HuH-7.5 (cell line): ENCODE measurements at places on chromosomes 4 and X.

- DNase-seq = no peak
Measured at GRCh38 chr4:18975916-18976808, 954.6 kb upstream of the LCORL start.

GRCh38 chr4:17866810-17867209 is 56.0 kb downstream of the NCAPG start:
- no peak for DNase-seq

DNA sequence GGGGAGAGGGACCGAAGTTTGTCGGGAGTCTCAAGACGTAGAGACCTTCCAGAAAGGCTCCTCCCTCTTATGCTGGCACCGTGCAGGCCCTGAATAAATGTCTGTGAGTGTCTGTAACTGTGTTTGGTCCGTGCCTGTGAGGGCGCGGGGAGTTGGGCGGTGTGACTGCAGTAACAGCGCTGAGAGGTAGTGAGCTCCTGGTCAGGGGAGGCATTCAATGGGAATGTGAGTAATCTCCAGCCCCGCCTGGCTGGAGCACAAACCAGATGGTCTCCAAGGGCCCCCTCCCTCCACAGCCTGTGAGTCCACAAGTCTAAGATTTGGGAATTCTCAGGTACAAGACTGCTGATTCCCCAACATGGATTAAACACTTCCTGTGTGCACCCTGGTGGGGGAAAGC is 100.0 kb downstream of the HMX1 start:
- no peak for DNase-seq

DNA sequence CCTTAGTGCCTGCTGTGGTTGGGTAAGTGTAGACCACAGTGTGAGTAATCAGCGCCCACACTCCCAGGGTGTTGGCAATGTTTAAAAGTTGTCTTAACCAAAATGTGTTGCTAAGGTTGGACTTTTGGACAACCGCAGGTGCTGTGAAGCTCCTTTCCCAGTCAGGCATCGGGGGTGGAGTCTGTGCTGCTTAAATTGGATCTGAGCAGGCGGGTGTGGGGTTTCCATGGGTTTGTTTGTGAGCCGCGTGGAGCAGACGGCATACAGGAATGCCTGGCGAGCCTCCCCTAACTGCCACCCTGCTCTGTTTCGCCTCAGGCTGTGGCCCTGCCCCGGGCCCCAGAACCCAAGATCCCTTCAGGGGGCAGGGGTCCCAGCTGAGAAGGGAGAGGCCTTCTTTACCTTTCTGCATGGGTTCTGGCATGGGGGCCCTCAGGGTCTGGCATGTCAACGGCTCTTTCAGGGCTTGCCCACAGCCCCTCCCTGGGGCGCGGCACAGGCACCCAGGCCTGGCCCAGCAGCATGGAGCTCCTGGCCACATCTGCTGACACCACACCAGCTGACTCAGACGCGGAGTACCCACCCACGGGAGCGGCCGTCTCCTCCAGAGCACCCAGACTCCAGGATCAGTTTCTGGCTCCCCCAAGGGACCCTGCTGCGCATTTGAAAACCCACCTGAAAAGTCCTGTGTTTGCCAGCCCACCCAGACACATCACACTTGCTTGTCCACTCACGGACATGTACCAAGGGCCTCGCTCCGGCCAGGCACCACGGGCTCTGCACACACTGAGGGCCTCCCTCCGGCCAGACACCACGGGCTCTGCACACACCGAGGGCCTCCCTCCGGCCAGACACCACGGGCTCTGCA is 5.1 kb upstream of the SPON2 start:
- DNase-seq = no peak

GRCh38 chr4:120733968-120734367 is 188.6 kb downstream of the PRDM5 start:
- no peak for DNase-seq

- DNase-seq = no peak
Measured at GRCh38 chr4:1797861-1798579, 4.9 kb downstream of the FGFR3 start.

DNA sequence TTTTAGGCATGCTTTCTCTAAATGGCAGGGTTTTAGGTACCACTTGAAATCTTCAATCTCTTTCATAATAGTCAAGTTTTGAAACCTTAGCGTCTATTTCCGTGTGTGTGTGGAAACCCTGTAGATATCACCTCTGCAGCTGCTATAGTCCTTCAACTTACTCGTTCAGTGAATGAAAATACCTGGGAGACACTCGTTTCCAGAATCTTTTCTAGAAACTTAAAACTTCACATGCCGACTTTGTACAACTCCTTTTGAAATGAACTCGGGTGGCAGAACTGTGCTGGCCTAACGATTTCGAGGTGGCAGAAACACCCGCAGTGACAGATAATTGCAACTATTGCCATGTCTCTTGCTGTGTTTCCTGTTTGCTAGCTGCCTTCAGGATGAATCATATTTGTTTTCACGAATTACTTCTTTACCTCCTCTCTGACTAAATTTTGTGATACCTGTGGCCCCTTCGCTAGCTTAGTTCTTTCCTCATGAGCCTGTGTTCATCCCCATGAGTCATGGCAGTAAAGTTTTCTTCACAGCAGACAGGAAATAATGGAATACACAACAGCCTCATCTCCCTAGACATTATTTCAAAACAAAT is 104.7 kb upstream of the SMIM10 start:
- no peak for DNase-seq

GRCh38 chr4:135533053-135533452 is 1331.5 kb upstream of the PABPC4L start:
- DNase-seq = no peak

DNA sequence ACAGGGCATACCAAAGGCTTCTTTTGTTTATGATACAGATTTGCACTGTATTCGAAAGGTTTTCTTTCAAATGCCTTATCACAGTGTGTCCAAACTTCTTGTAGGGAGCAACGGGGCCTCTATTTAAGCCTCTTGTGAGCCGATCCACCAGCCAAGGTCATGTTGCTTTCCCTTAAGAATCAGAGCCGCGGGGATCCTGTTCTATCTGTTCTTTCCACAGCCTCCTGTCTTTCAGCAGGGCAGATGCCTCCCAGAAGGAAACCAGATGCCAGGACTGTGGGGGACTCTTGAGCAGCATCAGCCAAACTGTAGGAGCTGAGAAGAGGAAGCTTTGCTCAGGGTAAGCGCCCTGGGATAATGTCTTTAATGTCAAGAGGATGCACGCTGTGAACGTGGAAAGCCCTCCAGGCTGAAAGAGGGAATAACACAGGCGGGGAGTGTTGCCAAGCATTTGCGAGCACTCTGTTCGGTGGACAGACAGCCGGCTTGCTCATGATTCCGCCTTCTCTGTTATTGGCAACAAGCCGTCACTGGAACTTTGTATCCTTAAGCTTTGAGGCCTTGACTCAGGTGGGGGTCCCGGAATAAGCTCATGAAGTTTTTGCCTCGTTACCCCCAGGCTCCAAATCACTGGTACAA is 279.8 kb upstream of the FRG1 start:
- DNase-seq = no peak

DNA sequence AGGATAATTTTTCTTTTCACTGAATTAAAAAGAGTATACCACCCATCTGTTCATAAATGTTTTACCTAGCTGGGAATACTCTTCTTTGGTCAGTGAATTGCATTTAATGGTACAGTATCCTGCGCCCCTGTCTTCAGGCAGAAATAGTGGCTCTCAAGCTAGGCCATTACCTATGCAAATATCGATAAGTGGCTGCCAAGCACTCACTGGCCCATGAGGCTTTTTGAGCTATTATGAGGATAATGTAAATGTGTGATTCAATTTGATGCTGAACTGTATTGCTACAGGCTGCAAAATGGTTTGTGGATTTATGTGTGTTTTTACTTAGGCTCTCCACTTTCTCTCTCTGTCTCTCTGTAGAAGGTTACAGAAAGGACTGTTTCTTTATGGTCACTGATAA is 30.1 kb upstream of the MTMR1 start:
- no peak for DNase-seq

DNA sequence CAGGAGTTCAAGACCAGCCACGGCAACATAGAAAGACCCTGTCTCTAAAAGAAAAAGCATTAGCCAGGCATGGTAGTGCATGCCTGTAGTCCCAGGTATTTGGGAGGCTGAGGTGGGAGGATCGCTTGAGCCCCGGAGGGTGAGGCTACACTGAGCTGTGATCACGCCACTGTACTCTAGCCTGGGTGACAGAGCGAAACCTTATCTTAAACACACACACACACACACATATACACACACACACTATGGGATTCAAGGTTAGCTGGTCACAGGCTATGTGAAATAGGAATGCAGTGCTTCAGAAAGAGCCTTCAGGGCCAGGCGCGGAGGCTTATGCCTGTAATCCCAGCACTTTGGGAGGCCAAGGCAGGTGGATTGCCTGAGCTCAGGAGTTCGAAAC is 23.5 kb downstream of the NLGN3 start:
- no peak for DNase-seq

- no peak for DNase-seq
Measured at GRCh38 chr4:14028862-14029261, 401.3 kb upstream of the BOD1L1 start.

DNA sequence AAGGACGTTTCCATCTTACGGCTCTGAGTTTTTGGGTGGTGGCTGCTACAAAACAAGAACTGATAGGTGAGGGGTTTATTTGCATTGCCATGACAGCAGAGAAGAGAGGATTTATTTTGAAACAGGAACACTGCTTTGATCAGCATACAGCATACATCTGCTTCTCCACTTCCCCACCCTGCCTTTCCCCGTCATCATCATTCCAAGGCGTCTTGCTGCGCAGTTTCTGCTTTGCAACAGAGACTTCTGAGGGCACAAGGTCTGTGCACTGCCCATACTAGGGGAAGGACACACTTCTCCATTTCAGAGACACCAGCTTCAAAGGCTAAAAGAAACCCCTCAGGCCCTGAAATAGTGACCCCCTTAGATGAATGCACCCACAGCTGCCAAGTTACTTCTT is 19.1 kb downstream of the STARD8 start:
- DNase-seq = no peak

DNA sequence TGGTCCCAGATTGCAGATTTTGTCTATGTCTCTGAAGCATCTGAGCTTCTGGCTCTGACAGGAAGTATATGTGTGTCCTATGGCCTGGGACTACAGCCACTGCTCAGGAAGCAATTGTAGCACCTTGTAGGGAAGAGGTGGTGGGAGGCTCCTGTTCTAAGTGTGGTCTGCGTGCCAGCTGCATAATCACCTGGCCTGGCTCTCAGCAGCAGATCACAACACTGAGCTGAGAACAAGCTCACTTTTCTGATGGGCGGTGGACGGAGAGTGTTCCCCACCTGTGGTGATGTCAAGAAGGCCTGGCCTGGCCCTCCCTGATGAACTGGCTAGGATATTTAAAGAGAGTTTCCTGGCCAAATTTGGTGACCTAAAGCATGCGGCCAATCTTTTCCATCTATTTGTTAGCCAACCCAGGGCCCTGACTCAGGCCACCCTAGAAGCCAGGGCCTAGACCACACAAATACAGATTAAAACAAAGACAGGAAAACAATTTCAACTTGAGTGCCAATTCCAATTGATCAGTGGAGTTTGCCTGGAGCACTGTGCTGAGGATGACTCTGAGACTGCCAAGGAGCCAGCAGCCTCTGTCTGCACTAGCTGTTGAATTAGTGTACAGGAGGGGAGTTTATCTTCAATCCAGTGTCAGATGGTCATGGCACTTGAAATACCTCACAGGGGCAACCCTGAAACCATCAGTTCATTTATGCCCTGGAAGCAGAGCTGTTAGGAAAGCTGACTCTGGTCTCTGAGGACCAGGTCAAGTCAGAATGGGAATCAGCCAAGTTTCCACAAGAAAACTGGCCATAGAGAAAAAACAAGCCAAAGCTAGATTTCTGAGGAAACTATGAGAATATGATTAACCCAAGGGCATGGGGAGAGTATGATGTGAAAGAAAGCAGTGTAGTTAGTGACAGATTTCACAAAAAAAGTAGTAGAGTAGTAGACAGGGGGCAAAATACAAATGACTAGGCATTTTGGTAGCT is 47.4 kb downstream of the PRDM5 start:
- DNase-seq = no peak

GRCh38 chr4:184534511-184535391 is 60.4 kb upstream of the IRF2 start:
- DNase-seq = no peak

- DNase-seq = no peak
Measured at GRCh38 chr4:69668680-69669079, 15.6 kb upstream of the UGT2A1 start.

DNA sequence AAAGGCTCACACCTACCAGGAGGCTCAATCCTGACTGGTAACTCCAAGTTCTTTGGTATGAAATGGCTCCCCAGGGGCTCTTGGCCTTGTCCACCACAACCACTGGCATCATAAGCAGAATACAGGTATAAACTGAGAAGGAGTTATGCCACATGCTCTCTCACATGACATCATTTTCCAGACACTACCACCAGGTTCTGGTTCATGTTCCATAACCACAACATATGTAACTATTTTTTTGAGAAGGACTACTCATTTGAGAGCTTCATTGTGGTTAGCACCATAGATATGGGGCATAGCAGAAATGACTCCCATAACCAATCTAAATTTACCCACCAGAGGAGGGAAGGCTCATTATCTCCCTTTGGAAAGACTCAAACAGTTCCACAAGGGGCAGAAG is 19.6 kb downstream of the PRDM5 start:
- no peak for DNase-seq

DNA sequence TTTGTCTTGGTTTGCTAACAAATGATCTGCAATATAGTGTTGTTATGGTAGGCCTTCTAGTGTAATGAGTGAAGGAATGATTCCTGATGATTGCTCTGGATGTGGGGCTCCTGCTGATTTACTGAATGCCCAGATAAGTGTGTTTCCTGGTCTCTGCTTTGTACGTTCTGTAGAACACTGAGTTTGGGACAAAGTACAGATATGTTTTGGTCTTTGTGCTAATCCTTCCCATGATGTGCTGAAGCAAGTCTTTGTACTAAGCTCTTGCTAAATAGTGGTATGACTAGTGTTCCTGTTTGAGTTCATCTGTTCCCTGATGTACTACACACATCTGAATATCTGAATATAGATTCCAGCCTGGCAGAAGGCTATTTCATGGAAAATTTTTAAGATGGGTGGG is 36.9 kb upstream of the XIAP start:
- DNase-seq = no peak

DNA sequence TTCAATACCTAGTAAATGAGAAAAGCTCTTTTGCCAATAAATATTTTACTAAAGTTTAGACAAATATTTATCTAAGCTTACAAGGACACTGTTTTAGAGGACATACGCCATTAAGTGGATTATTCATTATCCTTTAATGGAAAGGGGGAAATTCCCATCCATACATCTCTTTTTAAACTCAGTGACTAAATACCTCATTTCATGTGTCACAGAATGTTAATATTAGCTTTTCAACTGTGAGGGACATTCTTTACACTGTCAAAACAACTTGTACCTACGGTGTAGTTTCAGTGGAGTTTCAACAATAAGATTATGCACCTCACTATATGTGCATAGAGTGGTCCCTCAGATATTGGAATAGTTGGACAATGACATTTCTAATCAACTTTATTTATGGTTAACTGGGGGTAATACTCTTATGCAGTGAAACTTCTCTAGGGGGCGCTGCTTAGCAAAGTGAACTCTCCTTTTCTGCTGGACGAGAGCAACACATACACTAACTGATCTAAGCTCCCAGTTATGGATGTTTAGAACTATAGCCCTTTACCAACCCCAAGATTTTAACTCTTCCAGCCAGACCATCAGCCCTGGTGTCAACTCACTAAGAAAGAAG is 9.7 kb downstream of the HS6ST2 start:
- DNase-seq = no peak
